Stimulated activated CD8-positive, alpha-beta memory T cell treated with anti-CD3 and anti-CD28 coated beads, Interleukin-4, amount 100 ng/mL, for 48 hours (primary cell): ENCODE measurements at places on chromosomes 6 and 20.

DNA sequence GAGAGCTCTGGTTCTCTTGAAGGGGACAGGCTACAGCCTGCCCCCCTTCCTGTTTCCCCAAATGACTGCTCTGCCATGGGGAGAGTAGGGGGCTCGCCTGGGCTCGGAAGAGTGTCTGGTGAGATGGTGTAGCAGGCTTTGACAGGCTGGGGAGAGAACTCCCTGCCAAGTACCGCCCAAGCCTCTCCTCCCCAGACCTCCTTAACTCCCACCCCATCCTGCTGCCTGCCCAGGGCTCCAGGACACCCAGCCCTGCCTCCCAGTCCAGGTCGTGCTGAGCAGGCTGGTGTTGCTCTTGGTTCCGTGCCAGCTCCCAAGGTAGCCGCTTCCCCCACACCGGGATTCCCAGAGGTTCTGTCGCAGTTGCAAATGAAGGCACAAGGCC, 9.8 kb downstream of the VEGFA start:
- DNase-seq = no peak

DNA sequence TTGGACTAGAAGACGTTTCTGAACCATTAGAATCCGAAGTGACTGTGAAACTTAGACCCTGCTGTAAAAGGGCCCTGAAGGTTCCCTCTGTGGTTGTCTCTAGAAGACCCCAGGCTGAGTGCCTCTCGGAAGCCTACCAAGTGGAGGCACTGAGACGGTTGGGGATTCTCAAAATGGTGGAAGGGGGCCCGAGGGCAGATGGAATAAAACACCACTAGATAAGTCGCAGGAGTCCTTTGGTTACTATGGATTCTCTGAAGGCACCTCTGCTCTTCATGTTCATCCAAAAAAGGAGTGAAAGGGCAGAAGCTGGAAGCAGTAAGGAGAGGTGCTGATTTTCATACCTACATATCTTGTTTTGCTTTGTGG, 4.0 kb upstream of the TFAP2D start:
- no peak for DNase-seq

DNA sequence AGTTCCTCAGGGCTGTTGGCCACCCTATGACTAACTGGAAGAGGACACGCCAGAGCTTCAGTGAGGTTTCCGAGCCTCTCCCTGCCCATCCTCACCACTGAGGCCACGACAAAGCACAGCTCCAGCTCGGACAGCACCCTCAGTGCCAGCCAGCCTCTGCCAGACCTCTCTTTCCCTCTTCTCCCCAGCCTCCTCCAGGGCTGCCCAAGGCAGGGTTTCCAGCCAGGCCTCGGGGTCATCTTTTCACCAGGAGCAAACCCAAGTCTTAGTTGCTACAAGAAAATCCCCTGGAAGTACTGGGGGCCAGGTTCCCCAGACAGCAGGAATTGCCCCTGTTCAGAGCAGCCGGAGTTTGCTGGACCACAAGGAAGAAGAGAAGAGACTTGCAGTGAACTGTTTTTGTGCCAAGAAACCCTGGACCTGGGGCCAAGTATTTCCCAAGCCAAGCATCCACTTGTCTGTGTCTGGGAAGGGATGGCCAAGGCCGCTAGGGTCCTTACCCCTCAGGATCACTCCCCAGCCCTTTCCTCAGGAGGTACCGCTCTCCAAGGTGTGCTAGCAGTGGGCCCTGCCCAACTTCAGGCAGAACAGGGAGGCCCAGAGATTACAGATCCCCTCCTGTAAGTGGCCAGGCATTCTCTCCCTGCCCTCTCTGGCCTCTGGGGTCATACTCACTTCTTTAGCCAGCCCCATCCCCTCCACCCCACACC, 41.6 kb downstream of the PLAGL2 start:
- no peak for DNase-seq

GRCh38 chr6:3427687-3428085, 29.2 kb downstream of the SLC22A23 start:
- no peak for DNase-seq

GRCh38 chr20:38881806-38882440, 44.3 kb upstream of the FAM83D start:
- DNase-seq = no peak

DNA sequence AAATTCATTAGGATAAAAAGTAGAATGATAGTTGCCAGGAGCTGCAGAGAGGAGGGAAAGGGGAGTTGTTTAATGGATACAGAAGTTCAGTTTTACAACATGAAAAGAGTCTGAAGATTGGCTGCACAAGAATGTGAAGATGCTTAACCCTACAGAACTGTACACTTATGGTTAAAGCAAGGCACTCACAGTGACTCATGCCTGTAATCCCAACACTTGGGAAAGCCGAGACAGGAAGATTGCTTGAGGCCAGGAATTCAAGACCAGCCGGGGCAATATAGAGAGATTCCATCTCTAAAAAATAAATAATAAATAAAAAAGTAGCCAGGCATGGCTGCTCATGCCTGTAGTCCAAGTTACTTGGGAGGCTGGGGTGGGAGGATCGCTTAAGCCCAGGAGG, 174.0 kb downstream of the TASP1 start:
- DNase-seq = no peak

DNA sequence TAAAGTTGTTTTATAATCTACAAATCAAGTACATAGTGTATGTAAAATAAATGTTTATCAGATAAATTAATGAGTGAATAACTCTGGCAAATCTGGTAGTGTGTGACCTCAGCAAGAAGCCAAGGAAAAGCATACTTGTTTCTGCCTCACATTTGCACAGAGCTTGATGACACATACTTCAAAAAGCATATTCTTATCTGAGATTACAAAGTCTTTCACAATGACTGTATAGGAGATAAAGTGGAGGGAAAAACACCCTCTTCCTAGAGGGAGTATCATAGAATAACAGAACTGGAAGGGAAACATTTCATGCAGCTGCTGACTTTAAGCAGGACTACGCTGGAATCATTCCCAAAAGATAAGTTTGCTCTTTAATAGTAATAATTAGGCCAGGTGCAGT, 28.1 kb upstream of the AKAP7 start:
- no peak for DNase-seq

- DNase-seq = no peak
These were observed 21.0 kb downstream of the PMEPA1 start for GRCh38 chr20:57688864-57689263.

DNA sequence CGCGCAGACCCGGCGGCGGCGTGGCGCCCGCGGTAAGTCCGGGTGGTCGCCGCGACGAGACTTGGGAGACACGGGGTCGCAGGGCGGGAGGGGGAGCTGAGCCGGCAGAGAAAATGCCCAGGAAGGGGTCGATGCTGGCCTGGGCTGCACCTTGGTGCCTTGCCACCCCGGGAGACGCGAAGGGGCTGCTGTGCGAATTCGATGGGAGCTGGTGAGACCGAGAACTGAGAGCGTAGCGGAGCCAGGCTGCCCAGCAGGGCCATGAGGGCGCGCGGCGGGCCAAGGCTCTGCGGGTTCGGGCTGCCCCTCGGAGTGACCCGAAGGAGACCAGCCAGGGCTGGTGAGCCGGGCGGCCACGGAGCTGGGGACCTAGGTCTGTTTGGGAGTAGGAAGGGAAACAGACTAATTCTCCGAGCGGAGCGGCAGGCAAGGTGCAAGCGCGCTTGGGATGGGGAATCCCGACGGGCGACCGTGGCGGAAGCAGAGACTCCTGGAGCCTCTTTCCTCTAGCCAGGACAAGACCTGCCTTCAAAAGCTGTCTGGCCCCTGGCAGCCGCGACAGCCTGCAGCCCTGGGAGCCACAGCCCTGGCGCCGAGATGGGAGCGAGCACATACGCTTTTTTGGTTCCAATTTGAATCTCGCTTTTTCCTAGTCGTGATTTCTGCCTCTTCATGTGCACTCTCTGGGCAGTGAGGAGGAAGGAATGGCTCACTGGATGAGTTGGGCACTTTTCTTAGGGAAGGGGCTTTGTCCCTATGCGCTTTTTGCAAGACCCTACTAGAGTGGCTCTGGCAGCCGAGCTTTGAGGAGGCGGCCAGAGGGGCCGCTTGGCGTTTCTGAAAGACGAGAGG, 691 bp downstream of the SYNDIG1 start:
- DNase-seq = no peak

GRCh38 chr6:36713846-36714245, 16.2 kb downstream of the RAB44 start:
- no peak for DNase-seq

DNA sequence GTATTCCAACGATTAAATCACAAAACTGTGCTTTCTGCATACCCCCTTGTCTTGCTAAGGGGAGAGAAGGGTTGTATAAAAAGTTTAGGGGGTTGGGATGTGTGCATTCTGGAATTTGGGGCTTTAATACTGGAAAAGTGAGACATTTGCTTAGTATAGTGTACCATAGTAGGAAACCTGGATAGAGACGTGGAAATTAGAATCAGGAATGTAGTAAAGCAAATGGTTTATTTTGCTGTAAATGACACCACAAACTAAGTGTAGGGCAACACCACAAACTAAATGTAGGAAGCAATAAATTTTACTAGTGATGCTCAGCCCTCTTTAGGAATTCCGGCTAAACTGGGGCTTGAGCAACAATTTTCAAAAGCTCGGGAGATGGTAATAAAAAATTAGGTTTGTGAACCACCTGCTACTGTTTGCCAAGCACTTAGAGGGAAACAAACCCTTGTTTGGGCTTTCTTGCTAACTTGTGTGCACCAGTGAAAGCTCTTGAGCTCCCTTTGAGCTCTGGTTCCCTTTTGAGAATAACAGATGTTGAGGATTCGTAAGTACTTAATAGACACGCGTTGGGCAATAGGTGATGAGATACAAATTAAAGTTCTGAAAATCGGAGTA, 13.8 kb downstream of the BRD2 start:
- no peak for DNase-seq

GRCh38 chr6:84150705-84151104, 76.7 kb downstream of the CEP162 start:
- no peak for DNase-seq

GRCh38 chr6:111486475-111486874, 3.5 kb upstream of the REV3L start:
- no peak for DNase-seq

GRCh38 chr6:52162940-52163908, 23.0 kb upstream of the IL17A start:
- no peak for DNase-seq

- DNase-seq = no peak
These were observed 36.5 kb downstream of the ATP9A start for GRCh38 chr20:51731731-51732095.

DNA sequence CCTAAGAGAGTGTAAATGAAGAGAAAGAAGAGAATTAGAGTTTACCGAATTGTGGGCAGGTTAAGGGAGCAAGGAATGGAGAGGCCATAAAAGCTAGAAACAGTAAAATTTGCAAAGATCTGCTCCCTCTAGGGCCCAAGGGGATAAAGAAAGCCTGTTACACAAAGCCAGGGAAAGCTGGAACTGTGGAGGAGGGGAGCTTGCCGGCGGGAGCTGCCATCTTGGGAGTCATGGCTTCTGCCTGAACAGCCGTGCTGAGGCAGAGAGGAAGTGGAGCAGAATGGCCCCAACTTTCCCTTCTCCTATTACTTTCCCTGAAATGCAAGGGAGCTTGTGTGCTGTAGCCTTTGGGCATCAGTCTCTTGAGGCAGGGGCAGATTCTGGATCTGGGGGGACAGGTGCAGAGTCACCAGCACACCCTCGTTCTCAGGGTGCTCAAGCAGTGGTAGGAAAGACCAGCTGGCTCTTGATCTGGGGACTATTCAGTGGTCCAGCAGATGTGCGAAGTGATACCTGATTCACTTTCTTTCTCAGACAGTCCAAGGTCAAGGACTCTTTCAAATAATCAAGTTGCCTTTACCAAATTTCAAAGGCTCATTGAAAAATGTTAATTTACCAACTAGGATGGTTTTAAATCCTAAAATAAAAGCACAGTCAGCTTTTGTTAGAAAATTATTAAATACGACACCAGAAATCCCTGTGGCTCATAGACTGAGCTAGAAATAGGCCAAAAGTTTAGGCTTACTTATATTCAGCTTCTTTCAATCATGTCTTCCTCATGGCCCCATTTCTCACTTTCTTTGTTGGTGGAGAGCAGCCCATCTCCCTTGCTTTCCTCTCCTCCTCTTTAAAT, 25.7 kb downstream of the LAMA4 start:
- DNase-seq = no peak

DNA sequence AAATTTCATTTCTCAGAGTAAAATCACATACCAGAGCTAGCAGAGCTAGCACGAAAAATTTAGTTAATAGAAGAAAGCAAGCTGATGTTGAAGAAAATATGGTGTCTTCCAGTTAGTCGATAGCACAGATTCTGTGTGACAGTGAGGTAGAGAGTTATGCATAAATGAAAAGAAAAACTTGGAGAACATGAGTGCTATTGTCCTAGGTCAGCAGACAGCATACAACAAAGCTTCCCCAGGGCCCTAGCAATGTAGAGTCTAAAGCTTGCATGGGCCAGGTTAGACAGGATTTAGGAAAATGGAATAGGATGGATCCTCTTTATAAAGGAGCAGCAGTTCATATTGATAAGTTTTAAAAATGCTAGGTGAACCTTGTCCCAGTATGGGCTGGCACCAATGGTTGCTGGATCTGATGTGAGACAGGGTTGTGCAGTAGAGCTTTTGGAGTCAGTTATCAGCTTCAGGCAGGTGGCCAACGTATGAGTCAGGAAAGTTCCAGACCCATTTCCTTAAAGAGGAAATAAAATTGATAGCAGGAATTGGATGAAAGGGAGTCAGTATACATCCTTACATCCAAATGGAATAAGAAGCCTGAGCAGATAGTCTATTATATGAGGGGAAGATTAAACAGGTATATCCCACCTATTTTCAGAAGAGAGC, 277.2 kb downstream of the FRK start:
- no peak for DNase-seq
